Activated CD8-positive, alpha-beta T cell treated with anti-CD3 and anti-CD28 coated beads, Interleukin-2, amount 10 ng/mL, durations not matched to agents 7 days and 5 days (primary cell): ENCODE measurements at places on chromosomes 3 and 15.

DNA sequence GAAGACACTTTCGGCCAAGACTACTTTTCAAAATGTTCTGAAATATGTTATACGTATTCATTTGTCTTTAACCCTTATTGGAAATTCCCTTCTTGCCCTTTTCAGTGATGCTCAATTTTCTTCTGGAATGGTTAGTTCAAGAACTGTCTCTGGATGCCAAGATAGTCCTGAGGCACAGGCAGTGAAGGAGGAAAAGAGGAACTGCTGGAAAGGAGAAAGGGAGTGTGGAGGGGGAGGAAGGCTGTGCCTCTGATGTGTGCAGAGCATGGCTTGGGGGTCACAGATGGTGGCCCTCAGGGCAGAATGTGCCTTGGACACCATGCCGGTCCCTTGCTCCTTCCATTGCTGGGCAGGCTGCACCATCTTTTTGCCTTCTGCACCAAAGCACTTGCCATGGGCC is 73.7 kb downstream of the CEP63 start:
- DNase-seq: no peak

GRCh38 chr3:14491396-14492190 is 48.5 kb downstream of the GRIP2 start:
- no peak for DNase-seq

- no peak for DNase-seq
Measured at GRCh38 chr15:55494931-55495330, 13.1 kb downstream of the DNAAF4 start.

- no peak for DNase-seq
Measured at GRCh38 chr3:116340680-116341216, 104.5 kb downstream of the LSAMP start.

DNA sequence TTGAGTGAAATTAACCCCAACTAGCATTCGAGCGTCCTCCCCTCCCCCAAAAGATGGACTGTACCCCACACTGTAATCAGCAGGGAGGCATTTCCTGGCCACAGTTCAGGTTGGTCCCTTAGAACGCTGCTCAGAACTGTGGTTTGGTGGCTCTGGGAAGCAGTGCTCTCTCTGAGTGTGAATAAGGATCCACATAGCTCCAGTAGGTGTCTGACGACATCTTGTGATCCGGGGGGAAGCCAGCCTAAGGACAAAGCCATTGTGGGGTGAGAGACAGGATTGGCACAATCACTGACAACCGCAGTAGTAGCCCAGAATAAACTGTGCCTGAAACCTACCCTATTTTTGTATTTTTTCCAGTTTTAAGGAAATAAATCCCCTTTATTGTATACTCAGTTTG is 125.3 kb downstream of the IGF1R start:
- DNase-seq: no peak

DNA sequence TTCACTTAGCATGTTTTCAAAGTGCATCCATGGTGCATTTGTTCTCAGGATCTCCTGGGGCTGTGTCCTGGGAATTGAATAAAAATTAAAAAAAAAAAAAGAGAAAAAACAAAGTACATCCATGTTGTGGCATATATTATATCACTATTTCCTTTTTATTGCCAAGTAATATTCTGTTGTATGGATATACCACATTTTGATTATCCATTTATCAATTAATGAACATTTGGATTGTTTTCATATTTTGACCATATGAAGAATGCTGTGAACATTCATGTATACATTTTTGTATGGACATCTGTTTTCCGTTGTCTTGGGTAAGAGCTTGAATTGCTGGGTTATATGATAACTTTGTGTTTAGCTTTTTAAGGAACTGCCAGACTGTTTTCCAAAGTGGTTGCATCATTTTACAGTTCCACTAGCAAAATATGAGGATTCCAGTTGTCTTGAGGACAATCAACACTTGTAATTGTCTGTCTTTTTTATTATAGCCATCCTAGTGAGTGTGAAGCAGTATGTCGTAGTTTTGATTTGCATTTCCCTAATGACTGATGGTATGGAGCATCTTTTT is 44.5 kb downstream of the CTDSPL2 start:
- no peak for DNase-seq

- DNase-seq: no peak
Measured at GRCh38 chr15:81516012-81516411, 142.0 kb upstream of the TMC3 start.

DNA sequence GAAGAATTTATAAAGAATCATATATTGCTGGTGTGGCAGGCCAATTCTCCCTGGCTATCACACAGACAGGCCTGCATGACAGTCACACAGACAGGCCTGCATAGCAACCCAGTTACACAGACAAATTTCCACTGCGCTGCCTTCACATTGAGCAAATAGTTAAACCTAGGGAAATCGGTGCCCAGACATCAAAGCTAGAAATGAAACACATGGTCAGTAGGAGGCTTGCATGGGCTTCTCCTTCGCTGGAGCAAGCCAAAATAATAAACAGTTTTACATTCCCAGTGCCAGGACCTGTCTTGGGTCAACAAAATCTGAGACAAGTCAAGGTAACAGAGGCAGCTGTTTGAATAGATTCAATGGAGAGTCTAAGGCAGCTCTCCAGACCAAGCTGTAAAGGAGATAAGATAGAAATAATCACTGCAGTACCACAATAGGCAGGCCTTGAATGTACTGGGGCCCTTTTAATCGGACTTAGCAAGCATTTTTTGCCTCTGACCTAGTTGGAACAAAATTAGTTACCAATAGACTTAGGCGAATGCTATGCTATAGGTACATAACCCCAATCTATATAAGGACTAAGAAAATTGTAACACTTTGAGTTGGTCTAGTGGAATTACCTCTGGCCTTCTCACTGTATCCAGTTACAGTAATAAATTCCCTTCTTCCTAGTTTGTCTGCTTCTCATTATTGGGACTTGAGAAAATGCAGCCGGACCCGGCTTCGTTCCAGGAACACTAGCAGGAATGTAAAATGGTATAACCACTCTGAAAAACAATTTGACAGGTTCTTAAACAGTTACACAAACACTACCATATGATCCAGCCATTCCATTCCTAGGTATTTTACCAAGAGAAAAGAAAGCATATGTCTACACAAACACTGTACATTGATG is 274.7 kb upstream of the UBE2E2 start:
- DNase-seq: no peak

DNA sequence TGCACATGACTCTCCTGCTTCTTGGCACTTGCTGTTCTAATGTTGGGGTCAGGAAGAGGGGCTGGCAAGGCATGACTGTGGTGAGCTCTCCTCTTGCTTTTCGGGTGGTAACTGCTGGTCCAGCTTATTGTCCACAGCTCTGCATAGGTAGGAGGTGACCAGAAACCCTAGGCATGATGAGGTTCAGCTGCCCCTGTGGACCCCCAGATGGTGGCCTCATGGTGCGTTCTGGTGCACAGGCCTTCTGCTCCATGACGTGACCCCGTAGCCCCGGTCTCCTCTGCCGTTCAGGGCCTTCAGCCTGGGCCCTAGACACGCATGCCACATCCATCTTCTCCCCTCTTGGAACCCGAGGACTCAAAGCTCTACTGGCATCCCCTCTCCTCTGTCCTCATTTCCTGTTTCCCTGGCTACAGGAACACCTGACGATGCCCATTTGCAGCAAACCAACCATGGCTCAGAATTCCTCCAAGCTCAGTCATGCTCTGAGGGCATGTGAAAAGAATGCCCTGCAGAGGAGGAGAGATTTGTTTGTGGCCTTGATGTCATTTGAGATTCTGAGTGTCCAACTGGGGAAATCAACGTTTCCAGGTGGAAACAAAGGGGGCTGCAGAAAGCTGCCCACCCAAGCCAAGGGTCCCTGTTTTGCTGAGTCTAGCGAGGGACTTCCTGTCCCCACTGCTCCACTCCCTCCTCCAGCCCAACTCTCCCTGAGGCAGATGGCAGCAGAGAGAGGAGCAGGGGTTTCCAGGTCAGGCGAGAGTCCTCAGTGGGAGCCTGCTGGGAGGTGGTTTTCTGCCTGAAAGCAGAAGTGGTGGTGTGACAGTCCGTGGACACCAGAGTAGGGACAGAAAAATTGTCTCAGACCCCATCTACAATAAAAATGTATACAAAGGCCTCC is 198.7 kb upstream of the LYSMD4 start:
- DNase-seq: no peak

GRCh38 chr3:31754575-31755278 is 222.0 kb downstream of the STT3B start:
- DNase-seq: no peak

DNA sequence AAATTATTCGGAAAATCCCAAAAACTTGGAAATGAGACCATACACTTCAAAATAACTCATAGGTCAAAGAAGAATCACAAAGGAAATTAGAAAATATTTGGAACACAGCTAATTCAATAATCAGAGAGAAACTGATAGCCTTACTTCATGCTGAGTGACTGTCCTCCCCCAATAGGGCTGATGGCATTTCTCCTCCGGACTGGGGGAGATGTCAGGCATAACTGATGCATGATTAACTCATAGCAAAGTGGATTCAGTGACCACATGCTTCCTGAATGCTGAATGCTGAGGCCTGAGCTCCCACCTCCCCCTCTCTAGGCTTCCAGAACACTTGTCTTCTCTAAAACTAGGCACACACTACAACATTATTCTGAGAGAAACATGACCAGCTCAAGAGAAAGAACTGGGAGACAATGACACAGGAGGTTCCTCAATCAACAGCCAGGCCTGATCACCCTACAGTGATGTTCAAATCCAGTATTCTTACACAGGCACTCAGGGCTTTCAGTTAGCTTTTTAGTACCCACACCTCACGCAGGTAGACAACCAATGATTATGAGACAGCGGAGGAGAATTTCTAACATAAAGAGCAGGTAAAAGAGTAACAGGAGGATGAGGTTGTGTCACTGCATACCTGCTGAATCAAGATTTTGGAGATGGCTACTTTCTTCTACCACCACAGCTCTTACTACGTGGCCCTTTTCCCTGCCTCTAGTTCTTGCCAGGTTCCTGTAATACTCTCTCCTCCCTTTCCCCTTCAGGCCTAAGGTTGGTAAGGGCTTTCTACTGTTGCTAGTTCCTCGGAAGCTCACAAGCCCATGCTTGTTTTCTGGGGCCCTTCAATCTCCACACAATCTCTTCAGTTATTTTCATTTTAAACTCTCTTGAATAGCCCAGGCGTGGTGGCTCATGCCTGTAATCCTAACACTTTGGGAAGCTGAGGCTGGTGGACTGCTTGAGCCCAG is 96.1 kb downstream of the FMN1 start:
- no peak for DNase-seq

DNA sequence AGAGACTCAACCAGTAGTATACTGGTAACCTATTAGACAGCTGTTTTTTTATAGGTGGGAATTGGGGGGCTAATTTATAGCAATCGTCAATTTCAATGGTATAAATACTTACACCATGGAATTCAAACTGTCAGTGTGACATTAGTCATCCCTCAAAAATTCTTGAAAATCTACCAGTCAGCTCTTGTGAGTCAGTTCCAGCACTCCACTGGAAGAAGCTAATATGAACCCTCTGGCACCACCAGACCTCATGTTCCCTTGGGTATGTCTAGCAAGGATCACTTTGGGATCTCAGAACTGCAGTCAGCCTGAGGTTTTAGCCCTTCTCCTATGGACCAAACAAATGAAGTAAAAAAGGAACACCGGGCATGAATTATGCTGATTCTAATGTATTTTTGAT is 11.8 kb upstream of the UACA start:
- DNase-seq: no peak

- DNase-seq: no peak
Measured at GRCh38 chr15:81783076-81783475, 262.7 kb downstream of the MEX3B start.

DNA sequence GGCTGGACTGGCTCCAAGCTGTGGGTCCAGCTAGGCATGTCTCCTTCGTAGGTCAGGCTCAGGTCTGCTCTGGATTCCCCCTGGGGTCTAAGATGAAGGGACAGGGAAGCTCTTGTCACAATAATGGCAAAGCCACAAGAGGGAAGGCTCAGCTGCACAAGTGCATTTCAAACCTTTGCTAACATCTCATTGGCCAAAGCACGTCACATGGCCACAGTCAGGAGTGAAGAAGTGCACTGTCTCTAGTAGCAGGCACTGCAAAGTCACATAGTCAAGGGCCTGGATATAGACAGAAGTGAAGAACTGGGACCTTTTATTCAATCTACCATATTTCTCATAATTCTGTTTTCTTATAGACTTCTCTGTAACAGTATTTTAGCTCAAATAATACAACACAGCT is 20.1 kb downstream of the DLEC1 start:
- no peak for DNase-seq

DNA sequence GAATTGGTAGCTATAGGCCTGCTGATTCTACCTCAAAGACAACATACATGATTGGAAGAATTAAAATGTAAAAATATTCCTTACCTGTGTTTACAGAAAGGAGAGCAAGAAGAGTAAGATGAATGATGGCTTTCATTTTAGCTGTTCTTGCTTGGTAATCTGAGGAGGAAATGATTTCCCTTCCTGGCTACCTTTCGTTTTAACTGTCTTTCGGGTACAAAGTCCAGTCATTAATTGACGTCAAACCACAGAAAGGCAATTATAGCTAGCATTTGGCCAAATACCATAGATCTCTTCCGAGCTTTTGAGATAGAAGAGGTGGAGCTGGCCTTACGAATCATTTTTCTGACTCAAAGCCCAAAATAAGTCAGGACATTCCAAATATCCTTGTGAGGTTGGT is at the start of gene MUC13:
MUC13 (minus strand) TSS at position 175 of the 400 bp plus-strand sequence; CDS start at position 136, 39 bp downstream.
- DNase-seq: no peak

DNA sequence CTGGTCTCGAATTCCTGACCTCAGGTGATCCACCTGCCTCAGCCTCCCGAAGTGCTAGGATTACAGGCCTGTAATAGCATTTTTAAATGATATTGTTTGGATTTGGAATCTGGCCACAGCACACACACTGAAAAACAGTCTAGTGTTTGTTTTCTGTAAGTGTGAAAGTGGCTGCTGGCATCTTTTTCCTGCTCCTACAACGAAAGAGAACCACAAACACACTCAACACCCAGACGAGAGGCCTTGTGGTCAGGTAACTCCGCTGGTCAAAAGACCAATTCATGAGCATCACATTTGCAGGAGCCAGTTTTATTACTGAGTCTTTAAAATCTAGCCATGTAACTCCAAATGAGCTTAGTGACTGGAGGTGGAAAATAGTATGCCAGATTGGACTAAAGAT is 50.2 kb downstream of the IMPG2 start:
- no peak for DNase-seq

- peak; percentile 80 for DNase-seq
Measured at GRCh38 chr3:196684548-196685407, 27.3 kb downstream of the CEP19 start.

DNA sequence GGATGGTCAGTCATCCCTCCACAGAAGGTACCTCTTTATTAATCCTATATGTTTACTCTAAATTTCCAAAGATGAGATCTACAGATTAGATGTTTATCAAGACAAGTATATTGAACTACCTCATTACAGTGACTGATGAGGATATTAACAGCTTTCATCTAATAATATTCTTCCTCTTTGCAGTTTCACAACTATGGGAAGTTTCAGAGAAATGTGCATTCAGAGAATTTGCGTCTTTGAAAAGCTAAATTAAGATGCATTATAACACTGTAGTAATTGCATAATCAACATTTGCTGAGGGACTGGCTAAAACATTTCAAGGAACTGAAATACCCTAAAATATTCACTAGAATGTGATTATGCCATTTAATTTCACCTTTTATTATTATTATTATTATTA is 46.7 kb downstream of the MCF2L2 start:
- DNase-seq: no peak

GRCh38 chr15:57158589-57158988 is 217.7 kb upstream of the CGNL1 start:
- DNase-seq: no peak

- no peak for DNase-seq
Measured at GRCh38 chr3:180401226-180401625, 200.7 kb upstream of the TTC14 start.
